ENCODE measurements at places on chromosomes 16 and 17.
A peak's percentile ranks its signal among the peaks of the same experiment; 100 is the strongest.

GRCh38 chr16:1865902-1866690 lies 5.9 kb downstream of the MEIOB start:
- no peak for DNase-seq

DNA sequence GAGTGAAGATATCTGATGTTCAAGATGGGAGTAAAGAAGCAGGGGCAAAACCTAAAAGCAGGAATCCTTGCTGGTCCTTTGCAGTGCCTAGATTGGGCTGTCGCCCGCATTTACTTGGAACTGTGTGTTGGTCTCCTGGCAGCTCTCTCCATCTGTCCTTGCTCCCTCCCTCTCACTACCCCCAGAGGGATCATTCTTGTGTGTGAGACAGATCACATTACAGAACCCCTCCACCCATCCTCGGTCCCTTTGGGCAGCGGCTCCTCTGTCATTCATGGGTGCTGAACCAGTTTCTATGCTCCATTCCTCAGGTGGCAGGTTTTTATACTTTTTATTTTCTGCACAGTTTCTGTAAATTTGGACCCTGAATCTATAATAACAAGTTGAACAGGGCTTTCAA lies 99.4 kb upstream of the MYOCD start:
- DNase-seq, result no peak

DNA sequence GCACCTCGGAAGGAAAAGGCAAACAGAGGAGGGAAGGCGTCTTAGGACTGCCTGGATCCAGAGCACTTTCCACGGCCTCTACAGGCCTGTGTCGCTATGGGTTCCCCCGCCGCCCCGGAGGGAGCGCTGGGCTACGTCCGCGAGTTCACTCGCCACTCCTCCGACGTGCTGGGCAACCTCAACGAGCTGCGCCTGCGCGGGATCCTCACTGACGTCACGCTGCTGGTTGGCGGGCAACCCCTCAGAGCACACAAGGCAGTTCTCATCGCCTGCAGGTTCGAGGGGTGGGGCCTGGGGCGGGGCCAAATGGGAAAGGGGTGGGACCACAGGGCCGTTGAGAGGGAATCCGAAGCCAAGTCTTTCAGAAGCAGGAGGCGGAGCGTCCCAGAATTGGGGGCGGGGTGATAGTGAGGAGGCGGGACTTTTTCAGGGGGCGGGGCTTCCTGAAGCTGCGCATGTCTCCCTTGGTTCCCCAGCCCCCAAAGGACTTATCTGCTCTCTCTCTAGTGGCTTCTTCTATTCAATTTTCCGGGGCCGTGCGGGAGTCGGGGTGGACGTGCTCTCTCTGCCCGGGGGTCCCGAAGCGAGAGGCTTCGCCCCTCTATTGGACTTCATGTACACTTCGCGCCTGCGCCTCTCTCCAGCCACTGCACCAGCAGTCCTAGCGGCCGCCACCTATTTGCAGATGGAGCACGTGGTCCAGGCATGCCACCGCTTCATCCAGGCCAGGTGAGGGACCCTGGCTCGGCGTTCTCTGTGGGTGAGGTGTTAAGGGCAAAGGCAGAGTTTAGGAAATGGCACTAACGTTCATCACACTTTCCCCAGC lies 939 bp downstream of the BCL6B start:
- peak; percentile 46 for DNase-seq

GRCh38 chr16:50354629-50355456 lies 13.9 kb downstream of the BRD7 start:
- DNase-seq, result no peak

GRCh38 chr17:3845291-3845620 lies 790 bp downstream of the NCBP3 start:
- DNase-seq, result no peak

DNA sequence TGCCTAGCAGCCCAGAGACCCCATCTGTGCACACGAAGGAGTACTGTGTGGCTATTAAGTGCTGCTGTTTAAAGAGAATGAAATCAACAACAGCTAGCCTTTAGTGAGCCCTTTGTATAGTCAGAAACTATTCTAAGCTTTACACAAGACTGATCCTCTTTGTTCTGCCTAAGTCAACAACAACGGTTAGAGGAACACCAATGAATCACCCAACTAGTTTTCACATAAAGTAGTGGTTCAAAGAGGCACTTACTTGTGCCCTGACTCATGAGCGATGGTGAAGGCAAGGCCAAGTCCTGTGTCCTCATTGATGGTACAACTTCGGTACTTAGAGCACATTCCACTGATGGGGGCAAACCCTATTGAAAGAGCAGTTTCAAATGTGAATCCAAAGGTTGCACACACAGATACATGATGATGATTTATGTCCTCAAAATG lies 75.8 kb downstream of the ADAMTS18 start:
- peak; percentile 3 for DNase-seq

GRCh38 chr16:88401604-88402246 lies 19.0 kb downstream of the ZNF469 start:
- no peak for DNase-seq

DNA sequence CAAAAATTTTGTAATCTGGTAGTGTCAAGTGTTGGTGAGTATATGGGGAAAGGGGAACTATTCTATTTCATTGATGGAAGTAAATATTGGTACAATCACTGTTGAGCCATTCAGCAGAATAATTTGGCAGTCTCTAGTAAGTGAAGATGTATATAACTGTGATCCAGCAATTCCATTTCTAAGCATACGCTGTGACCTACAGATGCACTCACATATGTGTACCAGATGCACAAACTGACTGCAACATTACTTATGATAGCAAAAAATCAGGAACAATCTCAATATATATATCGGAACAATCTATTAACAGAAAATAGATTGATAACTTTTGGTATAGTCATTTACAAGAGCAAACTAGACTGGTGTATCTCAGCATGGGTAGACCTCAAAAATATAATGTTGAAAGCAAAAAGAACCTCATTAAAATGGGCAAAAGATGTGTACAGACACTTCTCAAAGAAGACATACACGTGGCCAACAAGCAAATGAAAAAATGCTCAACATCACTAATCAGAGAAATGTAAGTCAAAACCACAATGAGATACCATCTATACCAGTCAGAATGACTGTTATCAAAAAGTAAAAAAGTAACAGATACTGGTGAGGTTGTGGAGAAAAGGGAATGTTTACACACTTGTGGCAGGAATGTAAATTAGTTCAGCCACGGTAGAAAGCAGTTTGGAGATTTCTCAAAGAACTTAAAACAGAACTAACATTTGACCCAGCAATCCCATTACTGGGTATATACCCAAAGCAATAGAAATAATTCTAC lies 20.7 kb downstream of the ADAP2 start:
- DNase-seq, result no peak

GRCh38 chr17:20214794-20215193 lies 205.6 kb downstream of the SPECC1 start:
- DNase-seq, result no peak

DNA sequence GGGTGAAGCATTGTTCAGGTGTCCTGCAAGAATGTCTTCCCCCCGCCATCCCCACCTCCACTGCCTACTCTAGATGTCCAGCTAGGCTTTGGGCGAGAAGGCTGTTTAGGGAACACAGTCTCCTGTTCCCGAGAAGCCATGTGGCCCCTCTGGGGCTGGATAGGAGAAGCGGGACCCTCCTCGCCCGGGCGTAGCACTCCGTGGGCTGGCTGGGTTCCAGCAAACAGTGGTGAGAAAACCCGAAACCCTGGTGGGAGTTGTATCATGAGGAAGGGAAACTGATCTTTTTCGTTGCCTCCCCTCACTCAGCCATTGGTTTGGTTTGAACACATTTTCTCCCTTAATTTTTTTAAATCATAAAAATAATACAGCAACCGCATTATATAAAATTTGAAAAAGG lies 56.6 kb downstream of the IRF8 start:
- no peak for DNase-seq

DNA sequence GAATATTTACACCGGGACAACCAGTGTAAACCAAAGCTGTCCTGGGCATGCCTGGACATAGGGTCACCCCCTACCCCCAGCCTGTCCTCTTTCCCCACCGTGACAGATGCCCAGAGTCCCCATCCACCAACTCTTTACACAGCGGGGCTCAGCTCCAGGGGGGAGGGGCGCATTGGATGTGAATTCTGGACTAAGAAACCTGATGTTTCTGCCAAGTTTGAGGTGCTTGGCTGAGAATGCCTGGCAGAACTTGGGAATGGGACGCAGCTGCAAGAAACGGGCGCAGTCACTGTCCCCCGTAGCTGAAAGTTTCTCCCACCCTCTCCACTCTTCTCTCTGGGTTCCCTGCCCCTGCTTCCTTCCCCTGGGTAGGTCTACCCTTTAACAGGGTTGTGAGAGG lies 68.0 kb upstream of the CDC42EP4 start:
- no peak for DNase-seq

- DNase-seq, result no peak
These were observed 1714.6 kb downstream of the TP53TG3F start for GRCh38 chr16:35174016-35174415.

GRCh38 chr16:5325932-5326331 lies 228.3 kb upstream of the EEF2KMT start:
- DNase-seq, result no peak

DNA sequence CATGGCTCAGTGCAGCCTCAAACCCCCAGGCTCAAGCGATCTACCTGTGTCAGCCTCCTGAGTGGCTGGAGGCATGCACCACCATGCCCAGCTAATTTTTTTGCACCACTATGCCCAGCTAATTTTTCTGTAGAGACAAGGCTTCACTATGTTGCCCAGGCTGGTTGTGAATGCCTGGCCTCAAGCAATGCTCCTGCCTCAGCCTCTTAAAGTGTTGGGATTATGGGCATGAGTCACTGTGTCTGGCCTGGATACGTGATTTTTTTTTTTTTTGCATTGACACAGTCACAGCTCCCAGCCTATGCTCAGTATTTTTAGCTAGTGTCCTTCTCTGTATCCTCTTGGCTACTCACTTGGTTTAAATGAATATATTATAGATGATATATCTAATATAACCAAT lies 377.0 kb upstream of the TNRC6C start:
- no peak for DNase-seq

- DNase-seq, result no peak
These were observed 14.4 kb downstream of the RFWD3 start for GRCh38 chr16:74652249-74652648.

GRCh38 chr16:49972280-49972679 lies 52.7 kb upstream of the CNEP1R1 start:
- DNase-seq, result no peak

DNA sequence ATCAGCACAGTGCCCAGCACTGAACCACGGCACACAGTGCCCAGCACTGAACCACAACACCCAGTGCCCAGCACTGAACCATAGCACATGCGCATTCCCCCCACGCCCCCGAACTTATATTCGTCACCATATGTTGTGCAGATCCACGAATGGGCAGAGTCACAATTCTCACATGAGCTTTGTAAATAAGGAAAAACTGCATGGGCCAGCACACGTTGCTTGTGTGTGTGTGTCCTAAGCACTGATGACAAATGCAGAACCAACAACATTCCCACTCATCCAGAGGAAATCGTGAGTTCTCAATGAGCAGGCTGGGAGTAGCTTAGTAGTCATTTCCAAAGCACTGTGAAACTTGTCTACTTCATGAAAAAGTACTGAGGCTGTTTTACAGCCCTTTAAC lies 70.0 kb downstream of the ADCY9 start:
- DNase-seq, result no peak

GRCh38 chr17:45435481-45435880 lies 2.8 kb upstream of the ARHGAP27 start:
- no peak for DNase-seq

DNA sequence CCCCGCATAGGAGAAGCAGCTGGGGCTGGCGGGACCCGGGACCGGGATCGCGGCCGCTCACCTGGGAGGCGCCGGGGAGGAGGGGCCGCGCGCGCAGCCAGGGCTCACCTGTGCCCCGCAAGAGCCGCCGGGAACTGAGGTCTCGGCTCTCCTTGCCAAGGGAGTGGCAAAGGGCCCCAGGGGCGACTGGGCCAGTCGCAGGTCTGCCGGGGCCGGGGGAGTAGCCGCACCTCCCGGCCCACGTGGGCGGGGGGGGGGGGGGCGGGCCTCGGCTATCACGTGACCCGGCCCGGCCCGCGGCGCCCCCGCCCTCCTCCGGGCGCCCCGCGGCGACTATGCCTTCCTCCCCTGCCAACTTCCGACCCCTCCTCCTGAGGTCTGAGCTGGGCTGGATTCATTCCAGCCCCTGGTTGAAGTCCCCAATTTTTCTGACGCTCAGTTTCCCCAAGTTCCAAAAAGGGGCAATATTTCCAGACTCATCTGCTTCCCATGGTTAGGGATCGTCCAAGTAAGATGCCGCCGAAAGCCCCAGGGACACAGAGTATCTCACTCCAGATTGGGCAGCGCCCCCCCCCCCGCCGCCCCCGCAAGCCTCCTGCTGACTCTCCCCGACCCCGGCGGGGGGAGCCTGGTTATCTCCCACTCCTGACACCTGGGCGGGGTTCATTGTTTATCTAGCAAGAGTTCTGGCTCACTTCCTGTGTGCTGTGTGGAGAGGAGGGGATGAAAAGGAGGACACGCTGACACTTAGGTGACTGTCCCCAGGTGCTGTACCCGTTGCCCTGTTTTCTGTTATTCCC lies at the start of gene TMC6:
Gene TMC6 (minus strand): TSS at position 205 of the 800 bp plus-strand sequence. CDS start 1,923 bp downstream, outside the sequence.
- DNase-seq, result no peak

DNA sequence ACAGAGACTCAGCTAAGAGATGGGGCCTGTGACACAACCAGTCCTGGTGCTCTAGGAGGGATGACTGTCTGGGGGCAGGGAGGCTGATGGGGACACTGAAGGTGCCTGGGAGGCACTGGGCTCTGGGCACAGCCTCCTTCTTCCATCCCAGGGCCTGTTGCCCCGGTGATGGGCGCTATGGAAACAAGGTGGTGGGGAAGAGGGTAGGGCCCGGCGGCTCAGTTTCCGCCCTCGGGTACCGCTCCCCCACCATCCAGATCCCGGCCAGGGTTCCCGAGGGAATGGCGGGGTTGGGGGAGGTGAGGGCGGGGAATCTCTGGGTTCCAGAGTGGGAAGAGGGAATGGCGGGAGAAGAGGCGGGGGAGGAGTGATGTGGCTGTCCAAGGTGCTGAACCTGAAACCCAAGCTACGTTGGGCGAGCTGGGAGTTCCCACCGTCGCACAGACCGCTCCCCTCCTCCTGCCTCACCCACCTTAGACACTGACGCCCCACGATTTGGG lies 981 bp downstream of the KCNH4 start:
- no peak for DNase-seq

- DNase-seq, result no peak
These were observed 132.2 kb downstream of the RAP1GAP2 start for GRCh38 chr17:2928294-2928890.

GRCh38 chr17:41968676-41969075 lies 2.1 kb downstream of the CNP start:
- DNase-seq, result no peak

GRCh38 chr16:81499576-81500380 lies 55.2 kb downstream of the CMIP start:
- DNase-seq, result no peak

DNA sequence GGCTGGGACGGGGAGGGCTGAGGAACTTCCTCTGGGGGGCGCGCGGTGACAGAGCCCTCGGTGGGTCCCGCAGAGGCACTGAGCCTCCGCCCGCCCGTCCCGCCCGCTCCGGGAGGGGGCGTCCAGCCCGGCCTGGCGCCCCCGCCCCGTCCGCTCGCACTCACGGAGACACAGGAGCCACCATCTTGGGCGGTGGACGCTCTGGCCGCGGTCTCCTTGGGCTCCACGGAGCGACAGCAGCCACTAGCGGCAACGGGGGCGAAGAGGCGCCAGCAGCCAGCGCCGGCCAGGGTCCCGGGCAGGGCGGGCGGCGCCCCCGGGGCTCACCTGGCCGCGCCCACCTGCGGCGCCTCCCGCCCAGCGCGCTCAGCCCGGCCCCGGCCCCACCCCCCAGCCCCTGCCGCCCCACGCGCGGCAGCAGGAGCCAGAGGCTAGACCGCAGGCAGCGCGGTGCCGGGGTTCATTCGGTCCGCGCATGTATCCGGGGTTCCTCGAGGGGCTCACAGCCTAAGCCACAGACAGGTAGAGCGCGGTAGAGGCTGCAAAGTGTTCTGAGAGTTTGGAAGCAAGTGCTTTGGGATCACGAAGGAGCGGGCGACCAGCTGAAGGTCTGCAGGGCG lies at the start of gene C17orf113:
Gene C17orf113 (minus strand): TSS at position 209 of the 620 bp plus-strand sequence. CDS start 7,225 bp downstream, outside the sequence.
- no peak for DNase-seq
